ENCODE measurements at places on chromosomes 4 and X.
A peak's percentile ranks its signal among the peaks of the same experiment; 100 is the strongest.

GRCh38 chrX:91108761-91109160 is 325.9 kb upstream of the PABPC5 start:
- H3K27ac ChIP-seq: no peak overlapping the region
- H3K4me1 ChIP-seq: no peaks in the 10 kb centered on the region
- no peaks in the 10 kb centered on the region for H3K27me3 ChIP-seq

DNA sequence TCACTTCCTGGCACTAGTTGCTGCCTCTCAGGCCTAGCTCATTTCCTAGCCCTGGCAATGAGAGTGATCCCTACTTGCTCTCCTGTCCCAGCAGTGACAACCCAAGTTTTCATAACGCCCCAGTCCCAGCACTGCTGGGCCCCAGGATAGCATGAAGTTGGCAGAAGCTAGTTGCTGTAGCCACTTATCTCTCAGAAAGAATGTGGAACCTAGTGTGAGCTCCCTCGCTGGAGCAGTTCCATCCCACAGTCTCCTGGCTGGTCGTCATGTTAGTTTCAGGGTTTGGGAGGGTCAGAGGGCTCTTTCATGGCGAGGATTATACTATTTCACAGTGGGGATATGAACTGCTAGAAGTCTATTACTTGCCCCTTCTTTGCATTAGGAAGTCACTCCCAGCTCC is 5.1 kb downstream of the PF4 start:
- H3K4me1 ChIP-seq: no peaks in the 10 kb centered on the region
- H3K36me3 ChIP-seq: no peaks in the 10 kb centered on the region
- no peak overlapping the region for H3K4me3 ChIP-seq
- no peak for DNase-seq
- no peaks in the 10 kb centered on the region for H3K27me3 ChIP-seq

GRCh38 chr4:21307709-21308108 is 607.5 kb downstream of the PACRGL start:
- no peak overlapping the region for H3K4me3 ChIP-seq
- no peaks in the 10 kb centered on the region for H3K27me3 ChIP-seq
- H3K36me3 ChIP-seq: no peaks in the 10 kb centered on the region
- no peak overlapping the region for H3K27ac ChIP-seq
- no peak for DNase-seq

DNA sequence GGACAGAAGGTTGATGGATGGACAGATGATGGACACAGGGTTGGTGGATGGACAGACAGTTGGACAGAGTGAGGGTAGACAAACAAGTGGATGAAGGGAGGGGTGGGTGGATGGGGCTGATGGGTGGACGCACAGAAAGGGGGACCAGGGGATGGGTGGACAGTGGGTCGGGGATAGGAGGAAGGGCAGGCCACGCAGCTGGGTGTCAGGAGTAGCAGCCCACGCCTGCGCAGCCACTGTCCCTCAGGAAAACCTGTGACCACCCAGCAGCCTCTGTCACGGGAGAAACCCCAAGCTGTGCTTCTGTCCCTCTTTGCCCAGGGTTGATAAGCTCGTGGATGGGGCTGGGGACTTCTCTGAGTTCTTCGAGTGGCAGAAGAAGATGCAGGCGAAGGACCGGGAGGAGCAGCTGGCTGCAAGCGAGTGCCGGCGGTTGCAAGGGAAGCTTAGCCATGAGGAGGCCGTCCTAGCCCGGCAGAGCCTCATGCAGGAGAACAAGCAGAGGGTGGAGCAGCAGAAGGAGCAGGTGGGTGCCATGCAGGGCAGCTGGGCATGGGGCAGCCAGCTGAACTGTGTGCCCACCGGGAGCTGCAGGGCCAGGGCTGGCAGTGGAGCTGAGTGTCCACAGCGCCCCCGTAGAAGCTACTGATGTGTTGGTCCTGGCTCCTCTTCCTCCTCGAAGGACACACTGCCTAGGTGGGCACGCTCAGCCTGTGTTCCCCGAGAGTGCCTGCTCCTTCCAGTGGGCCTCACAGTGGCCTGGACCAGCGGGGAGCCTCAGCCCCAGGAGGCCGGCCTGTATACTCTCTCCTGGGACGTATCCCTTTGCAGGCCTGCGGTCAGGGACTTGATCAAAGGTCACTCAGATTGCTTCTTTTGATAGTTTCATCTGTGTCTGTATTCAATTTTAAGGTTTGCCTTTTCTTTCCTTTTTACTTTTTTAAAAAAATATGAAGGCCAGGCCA is 16.8 kb upstream of the RNF4 start:
- no peaks in the 10 kb centered on the region for H3K4me1 ChIP-seq
- H3K27me3 ChIP-seq: peaks cover 9% of the 10 kb centered on the region
- no peaks in the 10 kb centered on the region for H3K36me3 ChIP-seq
- H3K4me3 ChIP-seq: no peak overlapping the region

DNA sequence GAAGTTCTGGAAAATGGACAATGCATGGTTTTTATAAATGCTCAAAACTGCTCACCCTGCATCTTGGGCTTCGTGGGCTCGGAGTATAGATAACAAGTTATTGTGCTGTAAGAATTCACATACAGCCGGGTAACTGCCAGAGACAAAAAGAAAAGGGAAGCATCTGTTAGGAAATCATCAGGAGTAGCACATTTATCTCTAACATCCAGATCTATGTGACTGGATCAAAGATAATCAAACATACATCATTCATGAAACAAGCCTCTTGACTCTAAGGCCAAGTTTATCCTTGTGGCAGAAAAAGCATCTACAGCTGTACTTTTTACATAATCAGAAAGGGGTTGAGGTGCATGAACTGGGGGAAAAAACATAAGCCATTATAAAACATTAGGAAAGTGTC is 264.2 kb downstream of the PPP3CA start:
- no peaks in the 10 kb centered on the region for H3K4me1 ChIP-seq
- H3K4me3 ChIP-seq: no peak overlapping the region
- H3K27me3 ChIP-seq: no peaks in the 10 kb centered on the region
- peaks cover 21% of the 10 kb centered on the region for H3K36me3 ChIP-seq
- DNase-seq: no peak

DNA sequence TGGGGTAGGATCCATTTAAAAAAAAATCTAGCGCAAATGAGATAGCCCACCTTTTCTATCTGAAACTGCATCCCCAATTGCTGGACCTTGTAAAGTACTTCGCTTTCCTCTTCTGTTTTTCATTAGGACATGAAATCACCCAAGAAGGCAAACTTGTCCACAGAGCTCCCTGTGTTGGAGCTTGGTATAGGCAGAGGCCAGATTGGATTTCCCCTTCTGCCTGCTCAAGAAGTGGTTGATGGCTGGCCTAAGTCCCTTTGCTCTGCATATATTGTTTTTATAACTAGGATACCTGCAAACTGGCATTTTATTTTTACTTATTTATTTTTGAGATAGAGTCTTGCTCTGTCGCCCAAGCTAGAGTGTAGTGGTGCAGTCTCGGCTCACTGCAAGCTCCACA is 28.4 kb downstream of the RNF4 start:
- H3K4me1 ChIP-seq: no peaks in the 10 kb centered on the region
- DNase-seq: no peak
- peaks cover 96% of the 10 kb centered on the region for H3K36me3 ChIP-seq
- H3K27me3 ChIP-seq: no peaks in the 10 kb centered on the region

GRCh38 chr4:2008671-2008920 is 178 bp downstream of the NELFA start:
- H3K27ac ChIP-seq: peak overlapping the region; percentile 98
- peak overlapping the region; percentile 98 for H3K4me3 ChIP-seq
- DNase-seq: no peak
- H3K4me1 ChIP-seq: peaks cover 35% of the 10 kb centered on the region

- H3K36me3 ChIP-seq: no peaks in the 10 kb centered on the region
- peaks cover 5% of the 10 kb centered on the region for H3K4me1 ChIP-seq
- H3K27ac ChIP-seq: no peak overlapping the region
- H3K27me3 ChIP-seq: no peaks in the 10 kb centered on the region
- H3K4me3 ChIP-seq: no peak overlapping the region
Measured at GRCh38 chrX:101803451-101803850, 128.4 kb downstream of the ZMAT1 start.

DNA sequence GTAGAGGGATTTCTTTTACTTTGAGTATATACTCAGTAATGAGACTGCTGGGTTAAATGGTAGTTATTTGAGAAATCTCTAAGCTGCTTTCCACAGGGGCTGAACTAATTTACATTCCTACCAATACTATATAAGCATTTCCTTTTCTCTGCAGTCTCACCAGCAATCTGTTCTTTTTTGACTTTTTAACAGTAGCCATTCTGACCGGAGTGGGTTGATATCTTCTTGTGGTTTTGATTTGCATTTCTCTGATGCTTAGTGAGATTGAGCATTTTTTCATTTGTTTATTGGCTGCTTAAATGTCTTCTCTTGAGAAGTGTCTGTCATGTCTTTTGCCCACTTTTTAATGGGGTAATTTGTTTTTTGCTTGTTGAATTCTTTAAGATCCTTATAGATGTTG is 43.3 kb downstream of the SPCS3 start:
- H3K36me3 ChIP-seq: no peaks in the 10 kb centered on the region
- H3K4me3 ChIP-seq: no peak overlapping the region
- H3K4me1 ChIP-seq: no peaks in the 10 kb centered on the region
- H3K27ac ChIP-seq: no peak overlapping the region
- H3K27me3 ChIP-seq: no peaks in the 10 kb centered on the region

DNA sequence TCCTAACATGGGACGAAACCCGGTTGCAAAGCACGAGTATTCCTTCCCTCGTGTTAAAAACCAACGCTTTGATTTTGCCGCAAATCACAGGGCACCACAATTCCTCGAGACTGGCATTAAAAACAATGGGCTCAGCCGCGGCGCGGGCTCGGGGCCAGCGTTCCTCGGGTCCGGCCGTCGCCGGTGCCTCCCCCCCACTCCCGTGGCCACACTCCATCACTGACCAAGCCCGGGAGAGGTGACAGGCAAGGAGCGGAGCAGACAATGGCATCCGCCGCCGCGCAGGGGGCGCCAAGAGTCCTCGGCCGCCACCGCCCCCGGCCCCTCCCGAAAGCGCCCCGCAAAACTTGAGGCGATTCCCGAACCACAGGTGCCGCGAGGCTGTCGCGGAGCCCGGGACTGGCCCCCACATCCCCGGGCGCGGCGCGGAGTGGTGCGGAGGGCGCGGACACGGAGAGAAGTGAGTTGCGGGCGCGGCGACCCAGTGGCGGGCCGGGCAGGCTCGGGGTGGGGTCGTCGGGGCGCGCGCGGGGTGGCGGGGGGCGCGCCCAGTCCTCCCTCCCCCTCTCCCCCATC is 445 bp downstream of the AP1S2 start:
- peak overlapping the region; percentile 75 for H3K4me3 ChIP-seq
- peak; percentile 33 for DNase-seq
- H3K4me1 ChIP-seq: peaks cover 22% of the 10 kb centered on the region
- no peaks in the 10 kb centered on the region for H3K36me3 ChIP-seq
- H3K27ac ChIP-seq: peak overlapping the region; percentile 53

GRCh38 chr4:150986085-150986484 is 29.0 kb downstream of the LRBA start:
- no peak overlapping the region for H3K27ac ChIP-seq
- no peak overlapping the region for H3K4me3 ChIP-seq
- no peaks in the 10 kb centered on the region for H3K27me3 ChIP-seq
- H3K36me3 ChIP-seq: no peaks in the 10 kb centered on the region
- no peak for DNase-seq

DNA sequence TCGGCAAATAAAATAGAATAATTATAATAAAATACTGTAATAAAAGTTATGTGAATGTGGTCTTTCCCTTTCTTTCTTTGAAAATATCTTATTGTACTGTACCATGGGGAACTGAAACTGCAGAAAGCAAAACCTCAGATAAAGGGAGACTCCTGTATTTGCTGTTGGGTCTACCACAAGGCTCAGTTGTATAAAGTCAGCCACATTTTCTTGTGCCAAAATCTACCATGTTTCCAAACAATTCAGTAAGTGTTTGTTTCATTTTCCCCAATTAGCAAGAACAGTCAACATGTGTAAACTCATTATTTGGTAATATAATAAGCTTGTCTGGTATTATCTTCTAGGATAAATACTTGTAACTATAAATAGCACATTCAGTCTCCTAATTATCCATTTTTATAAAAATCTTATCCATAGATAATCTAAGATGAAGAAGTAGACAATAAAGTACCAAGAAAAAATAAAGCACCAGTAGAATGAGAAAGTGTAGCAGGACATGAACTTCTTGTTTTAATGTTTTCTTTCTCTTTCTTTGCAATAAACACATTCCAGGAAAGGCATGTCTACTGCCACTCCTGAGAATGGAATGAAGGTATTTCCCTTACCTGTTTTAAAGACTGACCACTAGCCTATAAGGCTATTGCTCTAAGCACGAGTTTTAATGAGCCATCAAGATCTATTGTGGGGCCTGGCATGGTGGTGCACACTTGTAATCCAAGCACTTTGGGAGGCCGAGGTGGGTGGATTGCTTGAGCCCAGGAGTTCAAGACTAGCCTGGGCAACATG is 15.0 kb upstream of the OTUD4 start:
- no peaks in the 10 kb centered on the region for H3K4me1 ChIP-seq
- H3K27ac ChIP-seq: no peak overlapping the region
- DNase-seq: no peak
- H3K27me3 ChIP-seq: no peaks in the 10 kb centered on the region
- H3K4me3 ChIP-seq: no peak overlapping the region
- no peaks in the 10 kb centered on the region for H3K36me3 ChIP-seq

- H3K4me3 ChIP-seq: no peak overlapping the region
- no peaks in the 10 kb centered on the region for H3K4me1 ChIP-seq
- no peak overlapping the region for H3K27ac ChIP-seq
- no peak for DNase-seq
Measured at GRCh38 chr4:74941123-74941522, 8.2 kb downstream of the PARM1 start.

DNA sequence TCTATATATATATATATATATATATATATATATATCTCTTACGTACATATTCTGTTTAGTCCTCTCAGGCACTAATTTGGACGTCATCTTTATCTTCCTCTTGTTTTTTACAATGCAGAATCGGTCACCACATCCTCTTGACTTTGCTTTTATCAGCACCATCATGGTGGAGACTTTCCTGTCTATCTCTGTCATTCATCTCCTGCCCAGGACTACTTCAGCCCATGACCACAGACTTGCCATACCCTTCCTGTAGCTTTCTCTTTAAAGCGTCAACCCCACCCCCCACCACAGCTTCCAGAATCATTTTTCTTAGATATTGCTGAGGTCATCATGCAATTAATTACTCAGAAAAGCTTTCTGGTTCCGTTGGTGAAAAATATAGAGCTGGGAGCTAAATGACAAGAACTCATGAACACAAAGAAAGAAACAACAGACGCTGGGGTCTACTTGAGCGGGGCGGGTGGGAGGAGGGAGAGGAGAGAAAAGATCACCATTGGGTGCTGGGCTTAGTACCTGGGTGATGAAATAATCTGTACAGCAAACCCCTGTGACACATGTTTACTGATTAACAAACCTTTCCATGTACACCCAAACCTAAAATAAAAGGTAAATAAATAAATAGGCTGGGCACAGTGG is 30.5 kb upstream of the PRKX start:
- H3K4me3 ChIP-seq: no peak overlapping the region
- no peaks in the 10 kb centered on the region for H3K27me3 ChIP-seq
- no peak overlapping the region for H3K27ac ChIP-seq
- H3K4me1 ChIP-seq: no peaks in the 10 kb centered on the region
- peak; percentile 10 for DNase-seq

DNA sequence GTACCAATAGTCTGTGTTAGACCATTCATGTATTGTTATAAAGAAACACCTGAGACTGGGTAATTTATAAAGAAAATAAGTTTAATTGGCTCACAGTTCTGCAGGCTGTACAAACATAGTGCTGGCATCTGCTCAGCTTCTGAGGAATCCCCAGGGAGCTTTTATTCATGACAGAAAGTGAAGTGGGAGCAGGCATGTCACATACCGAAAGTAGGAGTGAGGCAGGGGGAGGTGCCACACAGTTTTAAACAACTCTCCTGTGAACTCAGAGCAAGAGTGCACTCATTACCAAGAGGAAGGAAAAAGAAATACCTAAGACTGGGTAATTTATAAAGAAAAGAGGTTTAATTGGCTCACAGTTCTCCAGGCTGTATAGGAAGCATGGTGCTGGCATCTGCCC is 591.2 kb downstream of the PPP4R3C start:
- no peak for DNase-seq
- H3K4me1 ChIP-seq: no peaks in the 10 kb centered on the region
- no peak overlapping the region for H3K4me3 ChIP-seq
- no peaks in the 10 kb centered on the region for H3K36me3 ChIP-seq
- no peak overlapping the region for H3K27ac ChIP-seq

Measured in DND-41 (cell line).